Activated CD4-positive, alpha-beta T cell treated with anti-CD3 and anti-CD28 coated beads, Interleukin-2, amount 10 ng/mL, durations not matched to agents 7 days and 5 days (primary cell): ENCODE measurements at places on chromosomes 5 and 9. TPM values are rescaled to one million over a fixed set of nuclear protein-coding genes. Genes with fewer than 3 reads are reported as not detected.

The EXOC3 gene
- 65.5 TPM for total RNA-seq

The HTR4 gene
- total RNA-seq: not detected

GRCh38 chr5:41637424-41637823 lies 127.0 kb upstream of the PLCXD3 start:
- H3K27me3 ChIP-seq: peaks cover 5% of the 10 kb centered on the region
- no peaks in the 10 kb centered on the region for H3K4me1 ChIP-seq
- DNase-seq: no peak

DNA sequence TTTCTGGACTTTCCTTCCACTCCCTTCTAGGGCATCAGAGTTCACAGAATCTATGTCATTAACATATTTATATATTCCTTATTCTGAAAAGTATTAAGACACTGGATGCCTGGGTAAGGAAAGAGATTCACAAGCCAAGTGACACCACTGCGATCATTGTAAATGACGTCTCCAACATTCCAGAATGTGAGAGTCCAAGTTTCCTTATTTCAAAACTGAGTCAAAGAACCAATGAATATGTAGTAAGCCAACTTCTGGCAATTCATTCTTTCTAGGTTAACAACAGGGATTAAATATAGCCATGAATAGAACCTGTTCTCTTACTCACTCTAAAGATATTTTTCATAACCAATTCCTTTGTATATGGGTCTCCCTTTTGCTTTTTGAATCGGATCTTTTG lies 18.1 kb downstream of the RAI14 start:
- H3K4me3 ChIP-seq: no peak overlapping the region
- H3K27me3 ChIP-seq: peaks cover 3% of the 10 kb centered on the region
- H3K36me3 ChIP-seq: no peaks in the 10 kb centered on the region
- no peak for DNase-seq

DNA sequence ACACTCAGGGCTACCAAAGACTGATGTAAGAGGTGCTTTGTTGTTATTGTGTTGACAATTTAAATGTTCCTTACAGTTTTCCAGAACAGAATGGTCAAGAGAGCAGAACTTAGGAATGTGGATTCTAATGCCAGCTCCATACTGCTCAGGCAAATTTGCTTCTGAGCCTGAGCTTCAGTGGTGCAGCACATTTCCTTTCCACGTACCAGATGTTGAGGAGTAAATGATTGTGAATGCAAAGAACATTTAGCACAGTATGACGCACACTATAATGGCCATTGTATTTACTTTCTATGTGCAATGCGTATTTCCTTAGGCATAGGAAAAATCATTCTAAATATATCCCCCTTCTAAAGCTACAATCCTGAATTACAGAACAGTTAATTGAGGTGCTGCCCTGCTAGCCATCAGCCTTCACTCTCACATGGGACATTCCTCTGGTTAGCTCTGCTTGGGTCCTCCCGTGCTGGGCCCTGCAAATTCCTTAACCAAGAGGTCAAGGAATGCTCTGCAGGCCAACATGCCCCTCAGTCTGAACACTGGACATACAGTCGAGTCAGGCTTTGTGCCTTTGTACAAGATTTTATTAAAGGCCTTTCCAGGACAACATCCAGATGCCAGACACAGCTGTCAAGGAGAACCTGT lies 21.1 kb upstream of the TMEM174 start:
- H3K27ac ChIP-seq: no peak overlapping the region
- H3K4me3 ChIP-seq: no peak overlapping the region
- H3K4me1 ChIP-seq: no peaks in the 10 kb centered on the region
- no peaks in the 10 kb centered on the region for H3K36me3 ChIP-seq
- peaks cover 84% of the 10 kb centered on the region for H3K27me3 ChIP-seq
